ENCODE measurements at places on chromosomes 7 and 10.

- no peak for DNase-seq
Measured at GRCh38 chr10:25804505-25804904, 129.5 kb upstream of the MYO3A start.

DNA sequence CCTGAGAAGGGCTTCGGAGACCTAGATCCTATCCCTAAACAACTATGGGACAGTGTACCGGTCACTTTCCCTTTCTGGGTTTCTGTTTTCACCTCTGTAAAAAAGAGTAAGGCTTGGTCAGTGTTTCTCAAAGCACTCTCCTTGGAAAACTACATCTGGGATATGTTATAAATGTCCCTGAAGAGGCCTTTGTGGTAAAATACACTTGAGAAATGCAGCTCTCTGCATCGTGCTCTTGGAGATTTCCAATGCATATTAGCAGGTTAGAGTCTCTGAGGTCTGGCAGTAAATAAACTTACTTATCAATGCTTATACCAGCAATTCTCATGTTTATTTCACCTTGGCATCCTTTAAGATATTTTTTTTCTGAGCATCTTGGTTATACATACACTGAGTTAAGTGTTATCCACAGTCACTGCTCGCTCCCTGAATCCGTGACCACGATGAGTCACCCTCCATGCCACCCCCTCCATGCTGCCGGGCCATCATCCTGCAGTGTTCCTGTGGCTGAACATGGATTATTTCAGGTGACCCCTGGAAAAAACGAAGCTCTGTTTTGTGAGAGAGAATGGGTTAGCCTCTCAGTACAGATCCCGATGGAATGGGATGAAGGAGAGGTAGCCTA is 3.3 kb upstream of the TBXAS1 start:
- no peak for DNase-seq

DNA sequence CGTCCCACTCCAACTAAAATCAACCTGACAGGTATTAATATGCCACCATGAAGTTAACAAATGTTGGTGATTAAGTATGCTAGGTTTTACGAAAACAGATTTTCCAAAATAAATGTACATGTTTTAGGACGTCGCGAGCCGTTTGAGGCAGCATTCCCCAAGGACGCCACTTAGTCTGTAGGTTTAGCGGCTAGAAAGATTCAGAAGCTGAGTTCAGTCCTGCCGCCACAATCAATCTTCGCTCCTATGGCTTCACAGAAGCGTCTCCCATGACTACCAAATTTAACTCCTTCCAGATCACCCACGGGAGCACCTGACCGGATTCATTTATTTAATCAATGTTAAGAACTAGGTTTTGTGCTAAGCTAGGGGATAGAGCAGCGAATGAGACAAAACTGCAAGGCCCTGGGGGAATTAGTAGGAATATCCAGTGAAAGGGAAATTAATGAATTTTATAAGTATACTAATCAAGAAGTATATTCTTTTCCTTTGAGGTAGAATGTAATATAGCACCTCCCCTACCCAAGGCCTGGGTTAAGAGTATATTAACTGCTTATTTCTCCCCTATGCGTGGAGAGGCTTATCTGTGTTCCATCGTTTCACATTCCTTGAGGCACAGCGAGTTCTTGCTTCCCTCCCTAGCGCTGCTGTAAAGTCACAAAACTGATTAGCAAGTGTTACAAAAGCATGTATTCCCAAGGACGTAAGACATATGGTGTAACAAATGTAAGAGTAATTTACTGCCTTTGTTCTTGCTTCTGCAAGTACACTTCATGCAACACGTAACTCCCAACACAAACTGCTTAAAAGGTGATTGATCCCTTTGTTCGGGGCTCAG is 994 bp upstream of the CYP51A1 start:
- no peak for DNase-seq

DNA sequence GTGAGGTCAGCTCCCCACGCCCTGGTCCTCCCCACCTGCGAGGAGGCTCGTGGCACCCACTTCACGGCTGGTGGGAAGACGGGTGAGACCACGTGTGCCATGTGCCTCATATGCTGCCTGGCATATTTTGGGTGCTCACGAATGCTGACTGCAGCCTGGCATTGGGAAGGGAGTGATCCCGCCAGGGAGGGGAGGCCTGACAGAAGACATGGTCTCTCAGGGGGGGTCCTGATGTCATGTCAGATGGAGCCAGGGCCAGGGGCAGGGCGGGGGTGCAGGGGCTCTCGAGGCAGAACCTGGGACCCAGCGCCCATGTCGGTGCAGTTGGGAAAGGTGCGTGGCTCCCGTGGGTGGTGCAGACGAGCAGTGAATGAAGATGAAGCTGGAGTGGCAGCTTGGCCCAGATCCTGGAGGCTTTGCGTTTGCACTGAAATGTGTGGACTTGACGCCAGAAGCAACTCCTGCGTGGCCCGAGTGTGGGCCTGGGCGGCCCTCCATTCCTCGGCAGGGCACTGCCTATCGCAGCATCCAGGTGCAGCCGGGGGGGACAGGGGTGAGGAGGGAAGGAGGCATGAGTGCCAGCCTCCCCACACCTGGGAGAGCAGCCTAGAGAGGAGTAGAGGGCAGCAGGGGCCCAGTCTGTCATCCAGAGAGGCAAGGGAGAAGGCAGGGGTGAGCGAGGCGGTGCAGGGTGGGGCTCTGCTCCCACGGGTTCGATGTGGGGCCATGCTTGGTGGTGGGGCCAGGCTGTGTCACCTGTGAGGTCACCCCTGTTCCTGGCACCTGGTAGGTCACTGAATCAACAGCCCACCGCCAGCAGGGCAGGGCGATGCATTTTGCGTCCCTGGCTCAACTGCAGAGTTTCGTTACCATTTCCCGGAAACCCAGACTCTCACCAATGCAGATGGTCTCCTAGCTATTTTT is 385.6 kb downstream of the DNAJB6 start:
- DNase-seq: no peak

DNA sequence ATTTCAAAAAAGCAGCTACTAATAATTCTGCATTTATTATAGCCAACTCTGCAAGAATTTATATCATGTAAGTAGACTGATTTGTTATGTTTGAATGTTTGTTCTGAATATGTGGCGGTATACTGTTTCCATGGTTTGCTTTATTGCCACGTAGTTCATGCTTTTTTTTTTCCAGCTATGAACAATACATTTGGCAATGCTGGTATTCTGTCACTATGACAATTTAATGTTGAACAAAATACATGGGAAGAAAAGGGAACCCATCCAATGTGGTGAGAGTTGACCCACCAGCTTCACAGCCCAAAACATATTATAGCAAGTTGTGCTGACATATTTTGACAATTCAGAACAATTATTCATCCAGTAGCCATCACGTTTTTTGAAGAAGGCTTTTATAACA is 145.6 kb downstream of the CCDC71L start:
- DNase-seq: no peak

DNA sequence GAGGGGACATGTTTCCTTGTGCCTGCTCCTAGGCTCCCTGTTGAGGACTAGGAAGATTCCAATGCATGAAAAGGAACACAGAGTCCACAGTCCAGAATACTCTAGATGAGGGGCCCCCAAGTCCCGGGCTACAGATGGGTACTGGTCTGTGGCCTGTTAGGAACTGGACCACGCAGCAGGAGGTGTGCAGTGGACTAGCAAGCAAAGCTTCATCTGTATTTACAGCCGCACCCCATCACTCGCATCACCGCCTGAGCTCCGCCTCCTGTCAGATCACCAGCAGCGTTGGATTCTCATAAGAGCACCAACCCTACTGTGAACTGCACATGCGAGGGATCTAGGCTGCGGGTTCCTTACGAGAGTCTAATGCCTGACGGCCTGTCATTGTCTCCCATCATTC is 233.0 kb upstream of the MKLN1 start:
- no peak for DNase-seq

DNA sequence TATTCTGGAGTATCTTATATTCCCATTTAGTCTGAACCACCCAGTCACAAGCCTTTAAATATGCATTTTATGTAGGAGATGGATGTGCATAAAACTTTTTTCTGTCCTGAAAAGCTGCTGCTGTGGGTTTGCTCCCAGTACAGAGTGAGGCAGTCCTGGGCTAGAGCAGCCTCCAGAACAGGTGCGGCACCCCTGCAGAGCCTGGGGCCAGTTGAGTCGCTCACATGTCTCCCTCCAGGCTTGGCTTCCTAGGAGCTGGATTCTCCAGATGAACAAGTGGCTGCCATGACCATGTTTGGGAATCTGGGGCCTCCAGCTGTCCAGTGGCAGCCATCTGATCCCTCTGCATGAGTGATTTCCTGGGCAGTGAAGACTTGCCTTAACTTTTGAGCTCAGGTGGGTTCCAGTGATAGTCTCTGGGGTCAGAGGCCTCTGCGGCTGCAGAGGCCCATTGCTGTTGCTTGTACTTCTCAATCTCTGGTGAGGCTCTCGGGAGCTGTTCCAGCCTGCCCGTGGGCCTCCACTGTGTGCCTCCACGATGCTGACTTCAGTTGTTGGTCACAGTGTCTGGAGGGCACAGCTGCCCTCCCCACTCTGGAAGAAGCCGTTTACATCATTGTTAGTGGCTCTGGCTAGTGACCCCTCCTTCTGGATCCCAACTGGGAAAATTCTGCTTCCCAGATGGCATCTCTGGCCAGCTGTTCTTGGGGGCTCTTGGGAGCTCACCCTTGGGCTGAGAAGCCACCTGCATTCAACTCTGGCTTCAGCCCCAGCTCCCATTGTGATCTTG is 120.4 kb downstream of the EMX2 start:
- no peak for DNase-seq

- no peak for DNase-seq
Measured at GRCh38 chr10:57694956-57695608, 572.6 kb downstream of the IPMK start.

DNA sequence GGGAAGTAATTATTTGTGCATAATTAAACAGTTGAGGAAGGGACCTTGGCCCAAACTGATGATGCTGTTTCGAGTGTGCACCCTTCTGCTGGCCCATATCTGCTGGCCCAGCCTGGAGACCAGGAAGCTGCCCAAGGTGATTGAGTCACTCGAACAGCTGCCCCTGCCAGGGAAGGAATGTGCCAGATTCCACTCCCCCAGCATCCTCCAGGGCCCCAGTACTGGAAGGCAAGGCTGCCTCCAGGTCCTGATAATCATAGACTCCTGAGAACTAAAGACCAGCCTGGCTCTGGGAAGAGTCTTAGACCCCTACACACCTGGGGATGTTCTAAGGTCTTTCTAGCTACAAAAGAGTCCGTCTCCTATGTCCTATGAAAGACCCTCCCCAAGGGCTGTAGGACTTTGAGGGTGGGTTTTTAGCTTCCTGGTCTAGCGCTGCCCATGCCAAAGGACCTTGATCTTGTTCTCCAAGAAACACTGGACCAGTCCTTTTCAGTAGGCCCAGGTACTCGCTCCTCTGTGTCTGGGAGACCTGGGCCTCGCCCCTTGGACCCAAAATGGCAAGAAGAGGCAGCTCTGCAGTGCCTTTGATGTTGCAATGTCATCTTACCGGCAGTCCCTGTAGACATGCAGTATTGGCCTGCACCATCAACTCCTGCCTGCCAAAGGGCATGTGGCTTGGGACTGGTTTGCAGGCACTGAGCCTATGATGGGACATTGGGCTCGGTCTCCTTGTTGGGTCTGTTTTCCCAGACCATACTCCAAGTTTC is 103.2 kb upstream of the GPR26 start:
- DNase-seq: no peak

DNA sequence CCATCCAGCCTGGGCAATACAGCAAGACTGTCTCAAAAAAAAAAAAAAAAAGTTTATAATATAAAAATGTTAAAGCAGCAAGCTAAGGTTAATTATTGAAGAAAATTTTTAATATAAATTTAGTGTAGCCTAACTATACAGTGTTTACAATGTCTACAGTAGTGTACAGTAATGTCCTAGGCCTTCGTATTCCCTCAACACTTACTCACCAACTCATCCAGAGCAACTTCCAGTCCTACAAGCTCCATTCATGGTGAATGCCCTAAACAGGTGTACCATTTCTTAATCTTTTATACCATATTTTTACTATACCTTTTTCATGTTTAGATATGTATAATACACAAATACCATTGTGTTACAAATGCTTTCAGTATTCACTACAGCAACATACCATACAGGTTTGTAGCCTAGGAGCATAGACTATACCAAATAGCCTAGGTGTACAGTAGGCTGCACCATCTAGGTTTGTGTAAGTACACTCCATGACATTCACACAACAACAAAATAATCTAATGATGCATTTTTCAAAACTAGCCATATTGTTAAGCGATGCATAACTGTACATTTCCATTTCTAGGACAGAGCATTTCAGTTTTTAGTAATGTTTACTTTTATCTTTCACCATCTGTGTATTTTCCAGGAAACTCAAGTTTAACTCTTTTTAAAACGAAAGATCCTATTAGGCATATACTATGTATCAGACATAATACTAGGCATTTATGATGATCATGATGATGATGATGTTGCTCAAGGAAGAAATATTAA is 43.3 kb downstream of the CNOT4 start:
- DNase-seq: no peak

Measured in activated B cell treated with CpG ODN at 0.5 μM for 24 hours (primary cell).